ENCODE measurements at places on chromosomes 3 and 15. TPM values are rescaled to one million over a fixed set of nuclear protein-coding genes. Genes with fewer than 3 reads are reported as not detected.

The NEK4 gene
- total RNA-seq, result 28.2 TPM

The FAM81A gene
- total RNA-seq, result 2.6 TPM

The SH3BP5 gene
- 25.5 TPM for total RNA-seq

The TGM5 gene
- total RNA-seq, result not detected

The OR5K3 gene
- total RNA-seq, result not detected

DNA sequence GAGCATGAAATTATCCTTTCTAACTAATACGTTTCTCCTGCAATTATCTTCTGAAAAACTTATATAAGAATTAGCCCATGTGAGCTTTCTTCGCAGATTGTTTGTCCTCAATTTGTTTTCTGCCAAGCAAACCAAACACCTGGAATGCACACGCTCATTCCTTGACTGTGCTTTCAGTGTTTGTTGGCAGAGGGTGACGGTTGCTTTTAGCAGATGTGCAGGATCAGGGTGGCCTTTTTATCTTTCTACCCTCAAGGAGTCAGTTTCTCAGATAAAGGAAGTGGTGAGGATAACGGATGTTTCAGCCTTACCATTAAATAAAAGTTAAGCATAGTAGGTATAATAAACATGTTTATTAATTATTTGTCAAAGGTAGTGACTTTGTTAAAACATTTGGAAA lies 15.2 kb downstream of the ARPP21 start:
- DNase-seq, result no peak

GRCh38 chr15:67504796-67505195 lies 16.1 kb upstream of the C15orf61 start:
- peak; percentile 47 for DNase-seq

DNA sequence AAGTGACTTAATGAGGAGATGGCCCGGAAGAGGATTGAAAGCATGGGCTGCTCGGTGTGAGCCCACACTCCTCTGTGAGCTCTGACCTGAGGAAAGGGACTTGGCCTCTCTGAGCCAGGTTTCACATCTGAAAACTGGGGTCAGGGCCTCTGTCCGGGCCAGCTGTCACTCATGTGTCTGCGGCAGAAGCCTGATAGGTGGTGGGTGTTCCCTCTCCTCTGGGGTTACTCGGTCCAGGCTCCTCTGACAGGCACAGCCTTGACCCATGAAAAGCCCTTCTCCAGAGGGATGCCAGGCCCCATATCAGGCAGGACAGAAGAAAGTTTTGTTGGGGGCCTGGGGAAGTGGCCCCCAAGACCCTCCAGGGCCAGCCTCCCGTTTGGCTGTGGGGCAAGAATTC lies 131.4 kb downstream of the CHSY1 start:
- DNase-seq, result no peak

The SEMA3F gene
- total RNA-seq, result 0.74 TPM

GRCh38 chr3:18900994-18901393 lies 247.3 kb upstream of the KCNH8 start:
- DNase-seq, result no peak

DNA sequence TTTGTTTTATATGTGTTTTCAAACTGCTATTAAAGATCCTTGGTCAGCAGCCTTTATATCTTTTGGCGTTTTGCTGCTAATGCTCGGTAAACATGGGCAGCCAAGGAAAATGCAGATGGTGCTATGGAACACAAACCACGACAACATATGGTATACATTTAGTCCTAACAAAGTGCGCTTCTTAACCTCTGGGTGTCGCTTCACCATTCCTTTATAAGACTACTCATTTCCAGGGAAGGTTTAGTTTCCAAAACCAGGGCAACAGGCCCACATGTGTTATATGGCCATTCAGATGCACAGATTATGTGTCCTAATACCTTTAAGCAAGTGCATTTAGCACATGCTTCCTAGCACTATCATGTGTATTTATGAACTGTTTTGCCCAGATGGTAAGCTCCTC lies 14.7 kb downstream of the SHOX2 start:
- DNase-seq, result peak; percentile 54

The GLDN gene
- total RNA-seq, result 13.3 TPM

DNA sequence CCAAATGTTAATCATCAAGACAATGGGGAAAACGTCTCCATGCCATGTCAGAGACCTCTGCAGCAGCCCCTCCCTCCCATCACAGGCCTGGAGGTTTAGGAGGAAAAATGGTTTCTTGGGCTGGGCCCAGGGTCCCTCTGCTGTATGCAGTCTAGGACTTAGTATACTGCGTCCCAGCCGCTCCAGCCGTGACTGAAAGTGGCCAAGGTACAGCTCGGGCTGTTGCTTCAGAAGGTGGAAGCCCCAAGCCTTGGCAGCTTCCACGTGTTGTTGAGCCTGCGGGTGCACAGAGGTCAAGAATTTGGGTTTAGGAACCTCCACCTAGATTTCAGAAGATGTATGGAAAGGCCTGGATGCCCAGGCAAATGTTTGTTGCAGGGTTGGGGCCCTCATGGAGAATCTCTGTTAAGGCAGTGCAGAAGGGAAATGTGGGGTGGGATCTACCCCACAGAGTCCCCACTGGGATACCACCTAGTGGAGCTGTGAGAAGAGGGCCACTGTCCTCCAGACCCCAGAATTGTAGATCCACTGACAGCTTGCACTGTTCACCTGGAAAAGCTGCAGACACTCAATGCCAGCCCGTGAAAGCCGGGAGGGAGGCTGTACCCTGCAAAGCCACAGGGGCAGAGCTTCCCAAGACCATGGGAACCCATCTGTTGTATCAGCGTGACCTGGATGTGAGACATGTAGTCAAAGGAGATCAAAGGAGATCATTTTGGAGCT lies 25.0 kb downstream of the NECTIN3 start:
- DNase-seq, result no peak

DNA sequence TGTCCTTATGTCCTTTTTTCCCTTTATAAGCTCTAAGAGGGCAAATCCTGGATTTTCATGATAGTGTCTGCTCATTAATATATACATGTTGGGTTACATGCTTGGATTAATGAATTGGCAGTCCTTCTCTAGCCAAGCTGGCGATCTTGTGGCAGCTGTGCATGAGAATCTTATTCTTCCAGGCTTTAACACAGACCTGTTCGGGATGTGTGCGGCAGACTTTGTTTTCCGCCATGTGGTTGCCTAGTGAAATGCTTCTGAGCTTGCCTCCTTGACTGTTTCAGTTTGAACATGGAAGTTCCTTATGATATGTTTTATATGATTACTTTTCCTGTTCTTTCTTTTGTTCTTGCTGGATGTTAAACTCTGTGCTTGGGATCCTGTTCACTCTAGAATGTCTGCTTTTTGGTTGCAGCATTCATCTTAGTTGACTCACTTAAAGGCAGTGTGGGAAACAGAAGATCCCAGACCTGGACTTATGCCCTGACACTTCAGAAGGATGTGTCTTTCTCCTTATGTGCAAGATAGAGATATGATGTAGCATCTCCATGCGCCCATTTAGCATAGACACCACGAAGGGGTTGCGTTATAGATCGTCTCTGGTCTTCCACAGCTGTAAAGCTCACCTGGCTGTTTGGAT lies 7.2 kb downstream of the CHCHD6 start:
- DNase-seq, result peak; percentile 39

Measured in fibroblast of the aortic adventitia (primary cell).